Neural crest cell (in vitro differentiated cells): ENCODE measurements at places on chromosomes 3 and 15.

- DNase-seq: no peak
These were observed 495 bp downstream of the CDC25A start for GRCh38 chr3:48187579-48188265.

GRCh38 chr3:89533275-89533674 is 425.9 kb downstream of the EPHA3 start:
- DNase-seq: no peak

- peak; percentile 43 for DNase-seq
These were observed 50.1 kb downstream of the CALML4 start for GRCh38 chr15:68154923-68155559.

GRCh38 chr3:50625231-50626182 is 8.6 kb downstream of the MAPKAPK3 start:
- DNase-seq: no peak
